ENCODE measurements at places on chromosomes 5 and 9.

DNA sequence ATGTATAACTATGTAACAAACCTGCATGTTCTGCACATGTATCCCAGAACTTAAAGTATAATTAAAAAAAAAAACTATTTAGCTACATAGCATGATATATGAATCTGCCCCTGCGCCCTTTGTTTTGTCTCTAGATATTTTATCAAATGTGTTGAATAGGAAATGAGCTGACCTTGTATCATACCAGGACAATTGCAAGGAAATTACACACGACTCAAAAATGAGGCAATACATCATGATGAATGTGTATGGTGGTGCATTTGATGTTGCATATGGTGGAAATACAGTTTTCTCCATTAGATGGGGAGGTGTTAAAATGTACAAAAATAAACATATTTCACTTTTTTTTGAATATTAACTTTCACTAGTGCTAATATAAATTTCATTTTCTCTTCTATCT is 28.6 kb upstream of the CEP78 start:
- DNase-seq = no peak

DNA sequence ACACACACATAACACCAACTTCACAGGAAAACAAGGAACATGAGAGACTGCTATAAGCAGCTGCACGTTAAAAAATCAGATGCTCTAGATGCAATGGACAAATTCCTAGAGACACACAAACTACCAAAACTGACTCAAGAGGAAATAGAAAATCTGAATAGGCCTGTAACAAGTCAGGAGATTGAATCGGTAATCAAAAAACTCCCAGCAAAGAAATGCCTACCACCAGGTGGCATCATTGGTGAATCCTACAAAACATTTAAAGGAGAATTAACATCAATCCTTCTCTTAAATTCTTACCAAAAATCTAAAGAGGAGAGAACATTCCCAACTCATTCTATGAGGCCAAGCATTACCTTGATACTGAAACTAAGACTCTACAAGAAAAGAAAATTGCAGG is 54.9 kb downstream of the NDST1 start:
- no peak for DNase-seq

DNA sequence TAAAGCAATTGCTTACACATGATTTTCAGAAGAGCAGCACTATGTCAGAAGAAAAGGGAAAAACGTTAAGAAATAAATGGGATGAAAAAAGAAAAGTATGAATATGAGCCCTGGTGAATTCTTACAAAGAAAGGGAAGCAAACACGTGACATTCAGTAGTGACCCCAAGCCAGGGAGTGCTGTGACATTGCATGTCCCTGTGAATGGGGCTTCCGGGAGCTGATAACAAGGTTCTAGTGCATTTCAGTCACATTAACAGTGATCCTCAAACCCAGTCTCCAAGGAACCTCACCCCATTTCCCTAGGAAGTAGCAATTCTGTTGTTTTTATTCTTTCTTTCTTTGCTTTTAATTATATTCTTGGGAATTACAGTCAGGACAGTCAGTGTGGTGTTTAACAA is 27.3 kb downstream of the TMEM252 start:
- no peak for DNase-seq

- DNase-seq = no peak
Observed at GRCh38 chr5:80052464-80052863, 17.3 kb downstream of the THBS4 start.

DNA sequence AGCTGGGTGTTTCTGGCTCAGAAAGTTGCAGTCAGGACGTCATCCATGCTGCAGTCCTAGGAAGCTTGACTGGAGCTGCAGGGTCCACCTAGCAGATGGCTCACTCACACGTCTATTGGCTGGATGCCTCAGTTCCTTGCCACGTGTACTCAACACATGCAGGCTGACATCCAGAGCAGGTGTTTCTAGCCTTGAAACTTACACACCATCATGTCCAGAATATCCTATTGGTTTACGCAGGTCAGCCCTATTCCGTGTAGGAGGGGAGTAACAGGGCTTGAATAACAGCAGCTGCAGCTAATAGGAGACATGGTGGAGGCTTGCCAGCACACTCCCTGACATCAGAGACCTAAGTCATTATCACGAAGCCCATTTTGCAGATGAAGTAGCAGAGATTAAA is 473.5 kb downstream of the ACTL7B start:
- DNase-seq = no peak

DNA sequence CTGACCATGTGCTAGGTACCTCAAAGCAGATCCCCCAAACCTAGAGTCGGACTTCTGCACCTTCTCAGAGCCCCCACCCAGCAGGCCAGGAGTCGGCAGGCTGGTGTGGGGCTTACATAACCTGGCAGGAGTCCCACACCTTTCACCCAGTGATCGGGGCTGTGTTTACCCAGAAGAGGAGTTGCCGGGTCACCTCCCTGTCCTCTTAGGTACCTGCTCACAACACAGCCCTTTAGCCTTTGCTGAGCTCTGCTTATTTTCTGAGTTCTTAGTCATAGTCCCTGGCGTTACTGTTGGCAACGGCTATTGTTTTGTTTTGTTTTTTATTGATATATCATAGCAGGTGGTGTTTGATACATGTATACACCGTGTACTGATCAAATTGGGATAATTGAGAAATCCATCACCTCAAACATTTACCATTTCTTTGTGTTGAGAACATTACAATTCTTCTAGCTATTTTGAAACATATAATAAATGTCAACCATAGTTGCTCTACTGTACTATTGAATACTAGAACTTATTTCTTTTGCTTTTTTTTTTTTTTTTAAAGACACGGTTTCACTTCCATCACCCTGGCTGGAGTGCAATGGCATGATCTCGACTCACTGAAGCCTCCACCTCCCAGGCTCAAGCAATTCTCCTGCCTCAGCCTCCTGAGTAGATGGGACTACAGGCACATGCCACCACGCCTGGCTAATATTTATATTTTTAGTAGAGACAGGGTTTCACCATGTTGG is 10.4 kb upstream of the EEIG1 start:
- DNase-seq = no peak

GRCh38 chr9:86321373-86321772 is 32.8 kb downstream of the TUT7 start:
- no peak for DNase-seq

- DNase-seq = no peak
Observed at GRCh38 chr9:101727612-101728524, 10.6 kb downstream of the GRIN3A start.

GRCh38 chr5:18323891-18324290 is 689.6 kb downstream of the TAF11L14 start:
- DNase-seq = no peak

DNA sequence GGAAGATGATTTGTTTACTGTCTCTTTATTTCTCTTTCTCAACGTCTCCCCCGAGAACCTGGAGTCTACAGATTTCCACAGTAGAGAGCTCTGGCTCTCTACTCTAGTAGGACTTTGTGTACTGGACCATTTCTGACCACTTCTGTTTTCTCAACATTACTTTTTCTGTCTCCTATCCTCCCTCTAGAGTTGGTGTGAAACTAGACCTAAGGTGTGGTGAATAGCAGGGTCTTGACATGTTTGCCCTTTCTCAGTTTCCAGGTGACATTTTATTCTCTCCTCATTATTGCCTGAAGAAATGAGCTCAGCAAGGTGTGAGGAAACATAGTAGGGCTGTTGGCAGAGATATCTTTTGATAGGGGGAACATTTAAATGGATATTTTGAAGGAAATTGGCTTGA is 62.1 kb upstream of the IL6ST start:
- no peak for DNase-seq

- no peak for DNase-seq
Observed at GRCh38 chr9:123608104-123608503, 252.1 kb downstream of the CRB2 start.

DNA sequence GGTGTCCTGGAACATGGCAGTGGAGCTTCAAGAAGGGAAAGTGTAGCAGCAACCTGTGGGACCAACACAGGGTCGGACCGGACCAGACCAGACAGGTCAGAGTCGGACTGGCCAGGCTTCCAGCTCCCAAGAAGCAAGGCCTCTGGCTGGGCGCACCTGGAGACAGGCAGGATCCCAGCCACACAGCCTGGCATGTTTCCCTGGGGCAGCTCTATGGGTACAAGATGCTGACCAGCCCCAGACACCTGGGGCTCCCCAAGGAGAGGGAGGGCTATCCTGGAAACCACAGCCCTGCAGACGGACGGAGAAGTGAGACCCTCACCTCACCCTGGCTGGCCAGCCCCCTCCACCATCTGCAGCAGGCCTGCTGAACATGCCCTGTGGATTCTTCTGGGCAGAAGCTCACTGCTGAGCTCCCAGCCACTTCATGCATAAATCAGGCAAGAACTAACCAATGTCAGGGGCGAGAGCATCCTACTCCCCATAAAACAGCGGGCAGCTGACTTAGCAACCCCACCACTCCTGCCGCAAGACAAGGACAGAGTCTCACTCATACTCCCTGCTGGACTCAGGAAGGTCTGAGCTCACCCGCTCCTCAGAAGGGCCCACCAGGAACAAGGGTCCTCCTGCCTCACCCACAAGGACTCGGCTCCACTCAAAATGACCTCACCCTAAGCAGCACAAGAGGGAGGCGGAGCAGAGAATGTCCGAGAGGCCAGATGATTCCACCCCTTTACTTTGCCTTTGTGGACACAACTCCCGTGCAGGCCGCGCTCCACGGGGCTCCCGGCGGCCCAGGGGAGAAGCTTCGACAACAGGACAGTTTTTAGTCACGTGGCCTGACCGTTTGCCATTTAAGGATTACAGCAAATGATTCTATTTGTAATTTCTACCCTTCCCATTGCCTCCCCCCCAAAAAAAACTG is 2.9 kb upstream of the DPH7 start:
- DNase-seq = no peak

GRCh38 chr5:74510476-74511075 is 130.0 kb downstream of the ENC1 start:
- DNase-seq = no peak

DNA sequence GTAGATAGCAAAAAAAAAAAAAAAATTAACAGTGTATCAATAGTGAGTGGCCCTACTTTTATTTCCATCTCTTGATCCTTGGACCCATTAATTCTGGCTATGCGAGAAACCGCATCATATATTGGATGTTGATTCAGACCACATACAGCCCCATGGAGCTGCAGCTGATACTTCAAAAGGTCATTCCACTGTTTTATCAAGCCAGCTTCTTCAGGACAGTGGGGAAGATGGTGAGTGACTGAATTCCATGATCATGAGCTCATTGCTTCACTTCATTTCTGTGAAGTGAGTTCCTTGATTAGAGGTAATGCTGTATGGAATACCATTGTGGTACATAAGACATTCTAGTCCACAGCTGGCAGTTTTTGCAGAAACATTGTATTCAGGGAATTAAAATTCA is 222.9 kb upstream of the MEF2C start:
- no peak for DNase-seq

DNA sequence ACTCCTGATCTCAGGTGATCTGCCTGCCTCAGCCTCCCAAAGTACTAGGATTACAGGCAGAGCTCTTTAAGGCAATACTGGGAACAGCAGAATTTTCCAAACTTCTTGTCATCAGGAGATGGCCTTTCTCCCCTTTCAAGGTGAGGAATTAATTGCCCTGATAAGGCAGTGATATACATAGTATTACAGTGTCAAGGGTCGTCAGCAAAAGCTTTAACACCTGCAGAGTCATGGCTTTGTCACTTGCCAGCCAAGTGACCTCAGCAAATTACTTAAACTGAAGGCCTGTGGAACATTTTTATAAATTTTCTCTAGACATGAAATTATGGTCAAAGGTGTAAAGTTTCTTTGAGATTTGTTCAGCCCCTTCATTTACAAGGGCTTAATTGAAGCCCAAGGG is 59.5 kb downstream of the FBXO38 start:
- no peak for DNase-seq

DNA sequence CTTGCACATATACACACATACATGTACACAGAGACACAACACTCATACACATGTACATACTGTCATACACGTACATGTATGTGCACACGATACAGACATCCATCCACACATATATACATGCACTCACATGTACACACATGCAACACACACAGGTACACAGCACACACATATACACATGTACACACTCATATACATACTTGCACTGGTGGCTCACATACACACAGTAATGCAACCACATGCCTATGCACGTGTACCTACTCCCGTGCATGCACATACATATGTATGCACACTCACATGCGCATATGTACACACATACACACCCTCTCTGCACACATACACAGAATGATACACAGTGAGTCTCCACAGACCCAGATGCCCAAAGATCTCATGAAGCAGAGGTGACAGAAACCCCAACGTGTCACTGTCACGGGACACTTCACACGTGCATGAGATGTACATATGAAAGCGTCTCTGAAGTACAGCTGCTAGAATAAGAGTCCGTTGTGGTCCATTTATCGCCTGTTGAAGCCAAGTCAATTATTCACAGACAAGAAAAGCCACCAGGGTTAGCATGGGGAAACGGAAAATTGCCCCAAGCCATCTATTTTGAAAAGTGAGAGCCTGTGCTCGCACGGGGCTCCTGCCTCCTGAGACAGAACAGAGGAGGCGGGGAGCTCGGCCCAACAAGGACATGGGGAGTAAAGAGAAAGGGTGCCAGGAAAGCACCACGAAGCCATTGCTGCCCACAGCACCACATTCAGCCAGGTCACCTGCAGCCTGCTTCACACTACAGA is 24.9 kb downstream of the LPCAT1 start:
- no peak for DNase-seq

GRCh38 chr5:142290577-142291299 is 34.1 kb downstream of the SPRY4 start:
- no peak for DNase-seq

GRCh38 chr5:55865831-55866230 is 14.7 kb downstream of the IL31RA start:
- DNase-seq = no peak

DNA sequence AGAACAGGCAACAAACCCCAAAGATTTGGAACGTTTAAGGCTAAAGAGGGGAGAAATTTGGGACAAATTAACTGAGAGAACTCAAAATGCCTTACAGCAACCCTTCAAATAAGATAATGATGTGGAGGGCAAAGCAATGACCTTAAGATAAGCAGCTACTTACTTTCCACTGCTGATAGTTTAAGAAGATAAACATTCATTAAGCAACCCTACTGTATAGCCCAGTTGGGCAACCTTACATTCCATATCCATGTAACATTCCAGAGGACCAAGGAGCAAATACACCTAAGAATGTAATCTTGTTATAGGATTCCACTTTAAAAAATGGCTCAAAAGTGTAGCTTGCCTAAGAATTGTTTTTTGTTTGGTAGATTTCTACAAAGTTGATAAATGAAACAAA is 14.8 kb downstream of the ETF1 start:
- DNase-seq = no peak

DNA sequence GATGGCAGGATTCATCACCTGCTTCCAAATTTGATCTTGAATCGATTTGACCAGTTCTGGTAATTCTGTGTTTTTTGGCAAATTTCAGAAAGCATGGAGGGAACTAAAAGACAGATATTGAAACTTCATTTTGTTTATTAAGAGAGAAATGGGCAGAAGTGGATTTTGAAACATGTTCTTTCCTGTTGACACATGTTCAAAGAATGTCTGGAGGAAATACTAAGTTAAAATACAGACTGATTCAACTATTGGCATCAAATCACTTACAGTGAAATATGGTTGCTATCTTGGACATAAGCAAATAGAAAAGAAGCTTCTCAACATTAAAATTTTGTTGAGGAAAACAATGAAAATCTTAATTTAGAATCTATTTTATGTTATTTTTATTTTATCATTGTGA is 19.3 kb upstream of the GZMK start:
- DNase-seq = no peak

Data from stimulated activated CD4-positive, alpha-beta T cell treated with anti-CD3 and anti-CD28 coated beads, Interleukin-1b, Interleukin-23, amount 100 ng/mL, for 1 hour (primary cell).